ENCODE measurements at places on chromosomes 7 and 10. TPM values are rescaled to one million over a fixed set of nuclear protein-coding genes. Genes with fewer than 3 reads are reported as not detected.

DNA sequence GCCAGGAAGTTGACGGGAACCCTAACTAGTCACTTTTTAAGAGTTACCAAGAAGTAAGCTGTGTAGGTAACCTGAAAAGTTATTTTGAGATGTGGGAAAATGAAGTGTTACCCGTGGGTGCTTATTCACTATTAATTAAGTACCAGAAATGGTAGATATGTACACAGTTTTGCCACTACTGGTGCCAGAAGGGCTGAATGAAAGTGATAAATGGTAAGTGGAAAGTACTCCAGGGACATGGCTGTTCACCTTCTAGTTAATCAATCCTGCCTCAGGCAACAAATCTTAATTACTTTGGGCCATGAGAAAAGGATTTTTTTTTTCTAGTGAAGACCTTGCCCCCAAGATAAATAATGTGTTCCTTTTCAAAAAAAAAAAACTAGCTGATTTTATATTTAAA, 15.8 kb downstream of the NET1 start:
- no peak for DNase-seq

DNA sequence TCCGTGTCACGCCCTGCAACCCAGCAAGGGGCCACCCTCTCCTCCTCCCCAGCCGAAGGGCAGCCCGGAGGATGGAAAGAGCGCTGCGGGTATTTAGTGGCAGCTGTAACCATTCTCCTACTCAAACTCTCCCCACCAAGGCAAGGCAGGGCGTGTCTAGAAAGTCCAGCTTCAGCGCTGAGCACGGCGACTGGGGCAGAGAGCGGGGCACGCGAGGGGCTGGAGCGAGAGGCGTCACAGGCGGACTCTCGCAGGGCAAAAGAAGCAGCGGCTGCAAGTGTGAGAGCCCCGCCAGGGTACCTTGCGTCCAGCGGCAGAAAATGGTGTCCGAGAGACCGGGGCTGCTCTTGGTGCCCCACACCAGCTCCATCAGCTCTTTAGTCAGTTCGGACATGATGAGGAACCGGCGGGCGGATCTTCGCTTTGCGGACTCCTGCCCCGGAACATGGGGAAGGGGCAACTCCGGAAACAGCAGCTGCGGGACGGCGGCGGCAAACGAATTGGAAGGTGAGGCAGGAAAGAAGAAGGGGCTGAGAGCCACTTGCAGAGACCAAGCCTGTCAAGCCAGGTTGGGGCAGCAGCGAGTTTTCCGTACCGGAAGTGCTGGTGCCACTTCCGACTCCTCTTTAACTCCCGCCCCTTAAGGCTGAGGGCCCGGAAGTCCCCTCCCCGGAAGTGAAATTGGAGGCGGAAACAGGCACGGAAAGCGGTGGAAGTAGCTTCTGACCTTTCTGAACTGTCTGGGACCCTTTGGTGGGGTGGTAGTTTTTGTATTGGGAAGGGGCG, at the start of gene MINDY3:
Gene MINDY3, minus strand, starts transcription at position 602 of the 786 bp plus-strand sequence. Its CDS starts 208 bp downstream, at position 394.
- DNase-seq, result peak; percentile 68

ELN gene
- 58.1 TPM for polyA plus RNA-seq

ASZ1 gene
- polyA plus RNA-seq, result not detected

TIAL1 gene
- polyA plus RNA-seq, result 139 TPM
